ENCODE measurements at places on chromosomes 5 and 9. TPM values are rescaled to one million over a fixed set of nuclear protein-coding genes. Genes with fewer than 3 reads are reported as not detected.

STPG3 gene
- total RNA-seq = not detected

TNFSF8 gene
- total RNA-seq = 1.6 TPM

CSF2 gene
- not detected for total RNA-seq

DND1 gene
- 1.1 TPM for total RNA-seq

ADAMTS13 gene
- 2.5 TPM for total RNA-seq

GRCh38 chr9:18071651-18072060, 402.3 kb upstream of the ADAMTSL1 start:
- no peak for DNase-seq

DNA sequence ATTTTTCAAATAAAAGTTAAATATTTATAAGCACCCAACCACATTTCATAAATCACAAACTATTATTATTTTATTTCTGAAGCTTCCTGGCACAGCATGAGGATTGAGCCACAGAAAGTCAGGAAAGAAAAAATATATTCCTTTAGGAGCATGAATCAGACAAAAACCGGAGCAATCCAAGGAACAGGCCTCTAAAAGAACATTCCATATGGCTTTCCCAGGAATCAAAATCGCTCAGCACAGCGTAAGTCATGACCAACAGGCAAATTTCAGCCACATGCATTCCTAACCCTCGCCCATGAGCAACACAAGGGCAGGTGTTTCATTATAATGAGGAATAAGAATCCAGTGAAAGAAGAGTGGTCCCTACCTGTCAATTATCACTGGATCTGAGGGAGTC, 26.7 kb downstream of the EBF1 start:
- DNase-seq = no peak

GRCh38 chr5:151721087-151721646, 34.5 kb upstream of the SPARC start:
- no peak for DNase-seq

GRCh38 chr9:127165116-127165515, 42.7 kb upstream of the ANGPTL2 start:
- DNase-seq = no peak

GRCh38 chr9:655875-656274, 185.6 kb upstream of the DMRT1 start:
- DNase-seq = peak; percentile 81

- DNase-seq = no peak
These were observed 612.9 kb upstream of the DAB2 start for GRCh38 chr5:40037713-40038112.

GRCh38 chr5:514673-515072, 9.6 kb downstream of the SLC9A3 start:
- DNase-seq = no peak

DNA sequence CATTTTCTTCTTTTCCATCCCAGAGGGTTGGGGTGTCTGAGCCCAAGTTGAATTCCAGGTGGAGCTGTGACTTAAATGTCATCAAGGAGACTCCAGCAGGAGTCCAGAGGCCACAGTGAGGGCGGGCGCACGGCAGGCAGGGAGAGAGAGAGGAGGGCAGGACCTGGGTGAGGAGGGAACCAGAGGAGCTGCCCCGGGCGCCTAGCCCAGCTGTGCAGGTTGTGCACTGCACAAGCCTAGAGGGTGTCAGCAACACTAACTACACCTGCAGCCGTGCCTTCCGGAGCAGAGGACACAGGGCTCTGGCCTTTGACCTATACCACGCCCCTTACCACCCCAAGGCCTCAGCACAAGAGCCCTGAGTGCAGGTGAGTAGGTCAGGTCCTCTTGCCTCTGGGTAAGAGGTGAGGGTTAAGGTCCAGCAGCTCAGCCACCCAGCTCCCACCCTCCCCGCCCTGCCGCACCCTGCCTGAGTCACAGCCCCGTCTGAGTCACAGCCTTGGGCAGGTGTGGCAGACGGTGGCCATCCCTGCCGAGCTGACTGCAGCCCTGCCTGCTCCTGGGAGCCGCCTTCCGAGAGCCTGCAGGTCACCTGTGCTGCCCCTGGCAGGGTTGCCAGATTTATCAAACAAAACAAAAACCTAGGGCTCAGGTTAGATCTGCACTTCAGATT, 6.4 kb upstream of the AGPAT2 start:
- peak; percentile 59 for DNase-seq

GRCh38 chr9:124818431-124819281, 34.6 kb upstream of the WDR38 start:
- no peak for DNase-seq

GRCh38 chr5:68406767-68407241, 191.2 kb downstream of the PIK3R1 start:
- no peak for DNase-seq

DNA sequence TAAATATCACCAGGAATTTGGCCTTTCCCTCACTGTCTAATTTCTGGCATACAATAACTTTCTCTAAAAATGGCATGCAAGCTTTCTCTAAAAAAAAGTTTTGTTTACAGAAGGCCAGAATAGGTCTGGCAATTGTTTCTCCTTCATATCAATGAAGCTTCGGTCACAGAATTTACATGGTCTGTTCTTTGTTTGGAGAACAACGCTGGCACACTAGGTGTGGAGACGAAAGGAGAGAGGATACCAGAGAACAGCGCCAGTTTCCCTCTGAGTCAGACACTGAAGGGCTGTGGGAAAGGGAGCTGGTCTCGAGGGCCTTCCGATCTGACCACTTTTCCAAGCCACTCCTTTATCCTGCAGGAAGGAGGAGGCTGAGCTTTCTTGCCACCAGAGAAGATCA, 60.1 kb upstream of the ITGA1 start:
- DNase-seq = no peak

GRCh38 chr5:41482715-41483114, 27.7 kb downstream of the PLCXD3 start:
- no peak for DNase-seq

GRCh38 chr5:60183881-60184280, 290.4 kb upstream of the PDE4D start:
- no peak for DNase-seq

Measured in psoas muscle (tissue), 8 donors.